ENCODE measurements at places on chromosomes 6 and 20.

- no peak for DNase-seq
Observed at GRCh38 chr20:58576603-58576970, 61.4 kb upstream of the APCDD1L start.

- no peak for DNase-seq
Observed at GRCh38 chr20:54174457-54175175, 830 bp upstream of the CYP24A1 start.

DNA sequence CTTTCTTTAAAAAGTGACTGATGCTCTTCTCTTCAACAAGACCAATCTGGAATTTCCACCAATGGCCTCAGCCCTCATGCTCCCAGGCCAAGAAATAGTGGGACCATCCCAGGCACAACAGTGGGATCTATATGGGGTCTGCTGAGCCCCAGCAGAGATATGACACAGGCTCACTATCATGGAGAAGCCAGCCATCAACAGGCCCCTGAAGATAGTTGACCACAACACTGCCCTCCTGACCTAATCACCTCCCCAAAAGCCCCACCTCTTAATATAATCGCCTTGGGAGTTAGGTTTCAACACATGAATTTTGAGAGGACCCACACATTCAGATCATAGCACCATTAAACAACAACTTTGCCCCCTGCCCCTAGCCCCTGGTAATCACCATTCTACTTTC lies 16.8 kb upstream of the MCM3 start:
- DNase-seq, result no peak

GRCh38 chr20:57385940-57386339 lies 5.3 kb upstream of the RBM38 start:
- DNase-seq, result no peak

GRCh38 chr20:51091406-51092195 lies 68.7 kb upstream of the KCNG1 start:
- DNase-seq, result no peak

DNA sequence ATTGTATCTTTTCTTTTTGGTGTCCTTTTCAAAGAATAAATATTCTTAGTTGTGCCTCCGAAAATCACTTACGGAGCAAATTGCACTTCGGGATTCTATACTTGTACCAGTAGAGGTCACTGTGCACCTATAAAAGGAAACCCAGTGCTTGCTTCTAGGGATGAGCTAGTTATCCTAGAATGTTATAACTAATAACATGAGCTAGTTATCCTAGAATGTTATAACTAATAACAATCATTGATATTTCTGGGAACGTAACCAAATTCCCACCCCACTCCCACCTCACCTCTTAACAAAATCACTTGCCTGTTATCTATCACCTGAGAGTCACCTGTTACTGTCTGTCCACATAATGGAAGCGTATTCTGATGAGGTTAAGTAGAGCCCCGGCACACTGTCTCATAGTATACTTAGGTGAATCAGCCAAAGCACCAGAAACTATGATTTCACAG lies 126.9 kb upstream of the TIAM2 start:
- DNase-seq, result peak; percentile 57

GRCh38 chr6:101595276-101595675 lies 201.8 kb downstream of the GRIK2 start:
- DNase-seq, result no peak

- DNase-seq, result no peak
Observed at GRCh38 chr20:41783423-41784208, 165.4 kb upstream of the CHD6 start.

Data from hematopoietic multipotent progenitor cell treated with erythropoietin and hydrocortisone succinate and interleukin-3 and kit ligand, for 17 days (in vitro differentiated cells).